ENCODE measurements at places on chromosomes 6 and 20.

DNA sequence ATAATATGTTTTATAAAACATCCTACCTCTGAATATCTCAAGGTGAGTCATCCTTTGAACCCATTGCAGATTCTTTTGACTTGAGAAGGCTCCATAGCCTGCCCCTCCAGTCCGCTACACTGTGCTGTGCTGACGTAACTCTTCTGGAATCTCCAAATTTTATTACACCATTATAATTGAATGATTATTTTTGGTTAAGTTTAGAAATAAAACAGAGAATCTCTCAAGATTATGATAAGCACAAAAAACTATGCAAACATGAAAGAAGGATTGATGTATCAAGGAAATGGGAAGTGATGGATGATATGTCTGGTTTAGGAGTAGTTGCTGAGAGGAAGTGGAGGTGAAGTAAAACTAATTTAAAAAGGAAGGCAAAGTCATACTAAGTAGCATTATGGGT, 1021.3 kb downstream of the HACE1 start:
- no peak for DNase-seq

DNA sequence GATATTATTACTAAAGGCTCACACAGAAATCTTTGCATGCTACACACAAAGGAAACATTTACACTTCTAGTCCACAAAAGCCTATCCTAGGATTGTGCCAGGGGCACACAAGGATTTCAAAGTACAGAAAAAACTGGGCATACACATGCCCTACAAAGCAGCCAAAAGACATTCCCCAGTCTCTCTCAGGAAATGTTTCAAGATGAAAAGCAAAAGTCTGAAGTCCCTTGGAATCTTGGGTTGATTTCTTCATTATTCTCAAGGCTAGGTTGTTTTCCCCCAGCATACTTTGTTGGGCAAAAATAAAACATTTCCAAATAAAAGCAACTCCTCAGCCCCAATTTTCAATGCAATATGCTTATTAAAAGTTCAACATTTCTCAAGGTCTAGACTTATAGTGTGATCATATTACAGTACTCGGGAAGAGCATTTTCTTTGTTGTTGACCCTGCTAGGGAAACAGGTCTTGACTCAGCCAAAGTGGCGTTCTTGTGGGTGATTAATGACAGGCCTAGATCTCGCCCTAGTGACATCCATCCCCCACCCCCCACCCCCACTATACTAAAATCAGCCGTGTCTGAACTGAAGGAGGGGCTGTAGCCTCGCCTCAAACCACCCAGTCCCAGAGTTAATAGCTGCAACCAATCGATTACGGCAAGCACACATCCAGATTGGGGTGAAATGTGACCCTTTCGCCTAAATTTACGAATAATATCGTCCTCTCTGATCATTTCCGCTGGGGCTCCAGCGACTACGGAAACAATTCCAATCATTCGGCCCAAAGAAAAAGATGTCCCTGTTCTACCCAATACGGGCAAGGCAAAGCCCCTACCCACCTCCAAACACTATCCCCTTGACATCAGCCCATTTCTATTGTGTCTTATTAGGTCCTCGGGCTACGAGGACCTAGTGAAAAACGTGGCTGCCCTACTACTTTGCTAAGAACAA, 1.4 kb downstream of the AKIRIN2 start:
- DNase-seq: peak; percentile 87

DNA sequence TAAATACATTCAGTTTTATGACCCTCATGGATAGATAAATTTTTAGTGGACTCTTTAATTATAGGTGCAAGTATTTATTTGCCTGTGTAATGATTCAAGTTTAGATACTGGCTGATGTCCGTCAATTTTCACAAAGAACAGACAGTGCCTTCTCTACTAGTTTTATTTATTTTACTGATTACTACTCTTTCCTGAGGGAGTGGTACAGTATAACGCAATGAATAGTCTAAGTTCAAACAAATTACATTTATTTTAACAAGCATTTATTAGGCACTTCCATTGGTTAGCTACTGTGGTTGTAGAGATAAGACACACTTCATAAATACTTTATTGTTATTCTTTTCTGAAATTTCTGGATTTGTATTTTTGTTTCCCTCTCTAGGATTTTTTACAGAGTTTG, 74.3 kb downstream of the ADGRG6 start:
- no peak for DNase-seq

DNA sequence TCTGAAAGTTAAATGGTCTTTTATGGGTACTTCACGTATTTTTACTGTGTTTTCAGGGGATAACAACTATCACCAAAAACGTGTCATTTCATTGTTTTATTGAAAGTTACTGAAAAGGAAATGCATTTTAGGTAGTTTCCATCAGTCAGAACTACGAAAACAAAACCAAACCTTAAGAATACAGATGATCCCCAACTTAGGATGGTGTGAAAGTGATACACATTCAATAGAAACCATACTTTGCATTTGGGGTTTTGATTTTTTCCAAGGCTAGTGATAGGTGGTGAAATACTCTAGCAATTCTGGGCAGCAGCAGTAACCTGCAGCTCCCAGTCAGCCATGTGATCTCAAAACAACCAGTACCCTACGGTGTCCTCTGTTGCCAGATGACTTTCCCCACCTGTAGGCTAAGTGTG, 25.9 kb upstream of the EFHC1 start:
- DNase-seq: no peak

DNA sequence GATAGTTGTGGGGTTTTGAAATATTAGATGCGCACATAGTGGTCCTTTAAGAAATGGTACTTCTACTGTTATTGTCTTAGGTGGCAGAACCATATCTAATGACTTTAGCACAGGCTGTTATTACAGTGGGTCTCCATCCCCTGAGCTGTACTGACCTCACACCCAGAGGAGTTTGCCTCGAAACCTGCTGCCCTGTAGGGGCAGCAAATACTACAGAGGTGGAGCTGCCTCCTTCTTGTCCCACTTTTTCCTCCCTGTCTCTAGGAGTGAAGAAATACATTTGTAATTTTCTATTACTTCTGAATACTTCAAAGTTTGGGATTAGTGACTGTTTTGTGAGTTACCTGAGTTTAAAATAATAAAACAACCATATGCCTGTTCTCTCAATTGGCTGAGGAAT, 8.2 kb downstream of the TRIM31 start:
- no peak for DNase-seq

DNA sequence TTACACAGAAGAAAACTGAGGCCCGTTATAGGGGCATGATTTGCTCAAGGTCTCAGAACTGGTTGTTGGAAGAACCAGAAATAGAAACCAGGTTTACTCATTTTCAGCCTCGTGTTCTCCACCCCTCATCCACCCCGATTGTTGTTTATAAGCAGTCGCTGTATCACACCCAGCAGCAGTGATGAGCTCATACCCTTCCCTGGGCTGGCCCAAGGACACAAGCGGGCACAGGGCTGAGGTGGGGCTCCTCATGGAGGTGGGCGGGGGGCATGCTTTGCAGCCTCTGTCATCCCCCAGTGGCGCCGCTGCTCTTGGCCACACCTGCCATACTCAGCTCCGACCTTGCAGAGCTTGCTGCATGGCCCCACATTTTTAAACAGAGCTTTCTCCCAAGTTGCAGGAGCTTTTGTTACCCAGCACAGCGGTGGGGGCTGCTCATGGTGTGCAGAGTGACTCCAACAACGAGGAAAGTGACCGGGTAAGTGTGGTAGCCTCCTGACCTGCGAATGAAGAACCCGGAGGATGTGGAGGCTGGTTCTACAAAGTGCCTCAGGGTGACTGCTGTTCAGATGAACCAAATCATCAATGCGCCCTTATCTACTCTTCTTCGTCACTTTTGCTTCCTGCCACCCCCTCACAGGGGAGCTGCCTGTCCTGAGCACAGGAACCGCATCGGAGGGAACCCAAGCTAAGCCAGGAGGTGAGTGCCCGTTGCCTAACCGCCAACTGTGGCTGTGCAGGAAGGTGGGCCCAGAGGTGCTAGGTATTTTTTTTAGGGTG, 43.6 kb upstream of the NKX2-2 start:
- DNase-seq: no peak

DNA sequence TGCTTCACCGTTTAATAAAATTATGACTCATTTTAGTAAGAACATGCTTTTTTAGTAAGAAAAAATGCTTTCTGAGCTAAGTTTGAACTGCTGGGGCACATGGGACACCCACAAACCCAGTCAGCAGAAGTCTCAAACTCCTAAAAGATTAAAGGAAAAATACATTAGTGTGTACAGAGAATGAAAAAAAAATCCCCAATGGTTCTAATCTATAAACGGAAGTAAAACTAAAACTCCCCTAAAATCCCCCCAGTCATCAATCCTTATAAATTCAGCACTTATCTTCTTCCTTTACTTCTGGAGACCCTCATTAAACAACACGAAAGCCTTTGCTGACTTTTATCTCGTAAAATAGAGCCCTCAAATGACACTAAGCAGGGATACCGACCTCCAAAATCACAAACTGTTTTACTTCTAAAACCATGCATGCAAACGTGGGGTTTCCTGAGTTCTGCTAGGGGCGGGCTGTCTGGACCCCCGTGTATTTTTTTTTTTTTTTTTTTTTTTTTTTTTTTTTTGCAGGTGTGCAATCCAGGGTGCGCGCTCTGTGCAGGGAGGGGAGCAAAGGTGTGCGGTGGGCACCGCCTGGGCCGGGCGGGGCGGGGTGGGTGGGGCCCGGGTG, 1.1 kb upstream of the MYB start:
- peak; percentile 44 for DNase-seq

DNA sequence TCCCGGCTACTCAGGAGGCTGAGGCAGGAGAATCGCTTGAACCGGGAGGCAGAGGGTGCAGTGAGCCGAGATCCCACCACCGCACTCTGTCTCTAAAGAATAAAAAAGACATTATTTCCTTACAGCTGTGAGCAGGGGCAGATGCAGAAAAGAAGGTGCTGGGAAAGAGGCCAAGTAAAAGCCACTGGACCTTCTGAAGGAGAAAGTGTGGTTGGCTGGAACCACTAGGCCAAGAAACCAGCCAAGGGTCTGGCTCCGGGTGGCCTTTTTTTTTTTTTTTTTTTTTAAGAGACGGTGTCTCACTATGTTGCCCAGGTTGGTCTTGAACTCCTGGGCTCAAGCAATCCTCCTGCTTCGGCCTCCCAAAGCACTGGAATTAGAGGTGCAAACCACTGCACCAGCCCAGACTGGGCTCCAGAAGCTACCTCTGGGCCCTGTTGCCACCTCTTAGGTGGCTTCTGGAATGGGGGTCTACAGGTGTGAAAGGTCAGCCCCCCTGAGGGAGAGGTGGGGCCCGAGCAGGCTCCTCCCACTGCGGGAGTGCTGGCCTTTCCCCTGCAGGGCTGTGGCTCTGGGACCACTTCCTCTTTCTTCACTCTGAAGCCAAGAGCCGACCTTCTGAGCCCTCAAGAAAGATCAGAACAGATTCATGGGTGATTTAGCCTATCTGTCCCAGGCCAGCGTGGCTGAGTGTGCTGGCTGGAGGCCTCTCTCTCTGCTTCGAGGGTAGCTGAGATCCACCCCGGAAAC, at the start of gene FGD2:
Gene FGD2 (plus strand): TSS at position 595 of the 750 bp plus-strand sequence. CDS start 163 bp downstream, outside the sequence.
- peak; percentile 92 for DNase-seq

DNA sequence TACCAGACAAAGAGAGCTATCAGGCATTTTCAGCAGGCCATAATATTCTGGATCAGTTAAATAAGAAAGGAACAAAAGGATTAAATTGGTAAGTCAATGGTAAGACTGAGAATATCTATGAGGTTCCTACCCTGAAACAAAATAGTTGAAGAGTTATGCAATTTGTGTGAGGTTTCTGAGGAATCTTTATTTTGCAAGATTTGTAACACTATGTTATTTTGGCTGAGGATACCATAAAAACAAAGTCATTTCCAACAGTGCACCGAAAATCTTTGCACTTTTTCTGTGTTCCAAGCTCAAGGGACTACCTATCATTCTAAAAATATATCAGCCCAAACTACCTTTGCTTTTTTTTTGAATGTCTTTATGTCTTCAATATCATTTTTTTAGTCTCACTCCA, 383.3 kb upstream of the CITED2 start:
- DNase-seq: no peak

DNA sequence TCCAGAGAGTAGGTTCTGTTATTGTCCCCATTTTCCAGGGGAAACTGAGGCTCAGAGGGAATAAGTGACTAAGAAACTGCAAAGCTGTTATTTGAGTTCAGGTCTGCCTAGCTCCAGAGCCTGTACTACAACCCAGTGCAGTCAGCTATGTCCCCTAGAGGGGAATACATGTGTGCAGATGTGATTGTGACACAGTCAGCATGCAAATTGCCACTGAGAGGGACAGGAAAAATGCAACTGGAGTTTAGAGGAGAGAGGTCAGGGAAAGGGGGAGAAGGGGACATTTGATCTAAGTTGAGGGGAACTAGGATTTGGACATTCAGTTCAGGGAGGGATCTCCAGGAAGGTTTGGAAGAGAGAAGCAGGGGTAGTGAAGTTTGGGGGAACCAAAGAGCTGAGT, 38.6 kb upstream of the EPB41L1 start:
- DNase-seq: no peak

DNA sequence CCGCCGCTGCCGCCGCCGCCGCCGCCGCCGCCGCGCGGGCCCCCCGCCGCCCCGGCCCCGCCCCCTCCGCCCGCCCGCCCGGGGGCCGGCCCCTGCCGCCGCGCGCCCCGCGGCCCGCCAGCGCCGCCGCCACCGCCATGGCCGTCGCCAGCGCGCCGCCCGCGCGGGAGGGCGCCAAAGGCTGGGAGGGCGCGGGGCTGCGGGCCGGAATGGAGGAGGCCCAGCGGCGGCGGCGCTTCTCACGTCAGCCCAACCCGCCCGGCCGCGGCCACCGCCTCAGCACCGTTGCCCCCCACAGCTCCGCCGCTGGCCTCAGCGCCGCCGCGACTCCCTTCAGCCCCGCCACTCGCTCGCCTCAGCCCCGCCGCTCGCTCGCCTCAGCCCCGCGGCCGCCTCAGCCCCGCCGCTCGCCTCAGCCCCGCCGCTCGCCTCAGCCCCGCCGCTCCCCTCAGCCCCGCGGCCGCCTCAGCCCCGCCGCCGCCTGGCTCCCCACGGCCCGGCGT, 258 bp downstream of the PHF10 start:
- peak; percentile 64 for DNase-seq

GRCh38 chr6:106084106-106084988, 1.8 kb upstream of the PRDM1 start:
- DNase-seq: peak; percentile 78

DNA sequence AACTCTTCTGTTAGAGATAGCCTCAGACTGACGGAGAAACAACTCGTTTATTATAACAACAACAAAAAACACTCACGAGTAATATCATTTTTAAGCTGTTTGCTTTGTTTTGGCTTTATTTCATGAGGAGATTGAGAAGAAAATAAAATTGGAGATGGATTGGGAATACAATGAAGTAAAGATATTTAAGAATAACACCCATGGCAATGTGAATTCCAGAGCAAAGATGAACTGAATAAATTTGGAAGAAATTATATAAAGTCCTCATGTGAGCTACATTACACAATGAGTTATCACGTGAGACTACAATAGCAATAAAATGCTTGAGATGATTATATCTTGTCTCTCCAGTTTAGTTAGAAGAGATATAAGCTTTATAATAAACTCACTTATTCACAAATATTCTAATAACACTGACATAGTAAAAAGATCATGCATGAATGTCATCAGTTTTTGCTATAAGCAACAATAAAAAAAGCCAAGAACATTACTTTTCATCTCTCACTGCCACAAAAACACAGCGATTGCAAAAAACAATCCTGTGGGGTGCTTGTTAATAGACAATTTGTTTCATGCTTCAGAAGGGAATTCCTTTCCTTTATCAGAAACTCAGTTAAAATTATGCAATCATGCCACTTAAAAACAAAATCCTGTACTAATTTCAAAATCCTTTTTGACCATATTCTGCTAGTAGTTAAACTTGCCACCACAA, 696.7 kb upstream of the MARCKS start:
- DNase-seq: no peak

Measured in hematopoietic multipotent progenitor cell treated with erythropoietin and hydrocortisone succinate and interleukin-3 and kit ligand, for 4 days (in vitro differentiated cells).